ENCODE measurements at places on chromosomes 5 and 9. TPM values are rescaled to one million over a fixed set of nuclear protein-coding genes. Genes with fewer than 3 reads are reported as not detected.

- DNase-seq = no peak
These were observed 438.3 kb downstream of the TAF11L14 start for GRCh38 chr5:18072600-18072999.

- DNase-seq = no peak
These were observed 67.2 kb downstream of the PSD2 start for GRCh38 chr5:139862803-139863202.

GRCh38 chr5:113205807-113206206 lies 229.0 kb downstream of the TSSK1B start:
- DNase-seq = no peak

- no peak for DNase-seq
These were observed 404.6 kb upstream of the C9orf72 start for GRCh38 chr9:27977931-27978330.

DNA sequence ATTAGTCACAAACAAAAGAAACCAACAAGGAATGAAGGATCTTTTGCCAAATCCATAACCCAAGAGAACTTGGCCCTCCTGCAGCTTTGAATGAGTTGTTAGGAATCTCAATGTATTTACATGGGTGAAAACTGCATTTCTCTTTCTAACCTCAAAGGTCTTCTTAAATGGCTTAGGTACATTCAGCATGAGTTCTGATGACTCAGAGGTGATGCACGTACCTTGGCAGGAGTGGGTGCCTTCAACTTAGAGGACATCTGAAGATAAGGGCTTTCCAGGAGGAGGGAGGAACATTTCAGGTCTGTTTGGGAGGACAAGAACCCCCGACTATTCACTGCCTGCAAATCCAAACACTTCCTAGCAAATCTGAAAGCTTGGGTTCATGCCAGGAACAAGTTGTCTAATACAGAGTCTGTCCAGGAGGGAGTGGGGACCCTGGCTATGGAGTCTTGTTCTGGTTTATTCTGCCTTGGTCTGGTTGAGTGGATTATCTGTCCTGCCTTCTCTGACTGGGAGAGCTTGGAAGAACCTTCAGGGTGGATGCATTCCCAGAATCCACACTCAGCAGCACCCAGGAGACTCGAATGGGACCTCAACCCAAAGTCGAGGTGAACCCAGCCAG lies 65.7 kb downstream of the IRX2 start:
- DNase-seq = no peak

DNA sequence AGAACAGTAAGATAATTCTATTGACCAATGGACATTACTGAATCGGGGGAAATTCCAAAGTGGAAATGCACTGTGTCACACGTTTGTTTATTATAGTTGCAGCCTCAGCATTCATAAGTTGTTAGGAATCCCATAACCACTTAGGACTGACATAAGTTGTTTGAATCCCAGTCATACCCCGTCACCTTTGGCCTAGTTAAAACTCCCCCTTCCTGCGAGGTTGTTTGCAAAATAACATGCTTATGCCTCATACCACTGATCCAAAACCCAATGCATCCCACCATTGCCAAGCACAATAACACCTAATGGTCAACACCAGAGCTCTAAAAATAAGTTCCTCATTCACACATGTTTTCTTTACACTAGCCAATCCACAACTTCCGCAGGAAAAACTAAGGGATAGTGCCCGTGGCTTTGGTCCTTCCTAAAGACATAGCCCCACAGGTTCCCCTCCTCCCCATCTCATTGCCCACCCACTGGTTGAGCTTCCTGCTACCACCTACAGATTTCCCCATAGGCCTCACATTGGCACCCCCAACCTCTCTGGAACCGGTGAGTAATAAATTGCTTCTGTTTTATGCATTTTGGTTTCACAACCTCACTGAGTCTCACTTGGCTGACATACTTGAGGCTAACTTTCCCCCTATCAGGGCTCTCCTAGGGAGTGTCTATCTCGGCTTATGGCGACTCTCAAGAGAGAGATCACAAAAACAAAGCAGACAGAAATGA lies 42.3 kb upstream of the MUSK start:
- DNase-seq = no peak

- DNase-seq = no peak
These were observed 350.3 kb upstream of the ACTBL2 start for GRCh38 chr5:57832875-57833274.

DNA sequence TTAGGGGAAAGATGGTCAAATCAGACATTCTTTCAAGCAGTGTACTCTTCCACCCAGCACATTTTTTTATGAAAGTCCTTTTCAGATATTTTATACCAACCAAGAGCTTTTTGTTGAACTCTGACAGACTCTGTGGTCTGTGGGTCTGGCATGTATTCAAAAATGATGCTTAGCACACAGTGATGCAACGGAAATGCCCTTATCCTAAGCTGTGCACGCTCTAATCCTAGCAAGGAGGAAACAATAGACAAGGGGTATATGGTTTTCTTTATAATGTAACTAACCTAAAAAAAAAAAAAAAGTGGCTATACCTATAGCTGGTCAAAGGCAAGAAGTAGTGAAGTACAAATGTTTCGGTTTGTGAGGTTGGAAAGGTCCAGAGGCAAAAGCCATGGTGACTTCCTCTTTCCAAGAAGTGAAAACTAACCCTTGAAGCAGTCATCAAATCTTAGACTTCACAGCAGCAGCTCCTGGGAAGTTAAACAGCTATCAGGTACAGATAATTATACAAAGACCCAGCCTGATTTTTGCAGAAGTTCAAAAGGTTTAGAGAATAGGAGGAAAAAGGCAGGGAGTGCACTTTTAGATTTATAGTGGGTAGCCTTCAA lies 82.5 kb downstream of the SEMA6A start:
- DNase-seq = no peak

- DNase-seq = no peak
These were observed 42.2 kb downstream of the LEAP2 start for GRCh38 chr5:132915681-132916080.

DNA sequence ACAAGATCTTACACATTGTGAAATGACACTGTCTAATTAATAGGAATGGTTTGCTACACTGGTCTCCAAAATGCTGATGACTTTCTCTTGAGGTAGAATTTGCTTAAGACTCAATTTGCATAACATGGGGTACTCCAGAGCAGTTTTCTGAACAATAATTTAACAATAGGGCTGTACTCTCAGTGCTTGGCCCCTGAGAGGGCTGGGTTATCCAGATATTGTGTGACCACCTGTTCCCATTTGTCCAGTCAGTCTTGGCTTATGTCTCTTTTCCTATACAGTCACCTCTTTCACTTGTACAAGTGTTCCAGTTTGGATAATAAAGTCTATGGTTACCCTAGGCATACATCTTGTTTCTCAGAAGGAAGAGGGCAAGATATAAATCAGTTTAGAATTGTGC lies 17.9 kb downstream of the ZSWIM6 start:
- no peak for DNase-seq

GRCh38 chr9:116576386-116576785 lies 110.7 kb upstream of the TRIM32 start:
- DNase-seq = no peak

Gene CER1
- total RNA-seq = not detected

Gene FRRS1L
- 0.32 TPM for total RNA-seq

Gene CDC20B
- not detected for total RNA-seq

Gene EQTN
- total RNA-seq = not detected

Gene GPR151
- not detected for total RNA-seq

Gene FBP2
- total RNA-seq = not detected

Gene TMEM174
- total RNA-seq = not detected

Gene LHX3
- not detected for total RNA-seq

Gene PRDM9
- not detected for total RNA-seq

Data from mesenteric fat pad (tissue), 1 donor.